Sciatic nerve (tissue), 2 donors: ENCODE measurements at places on chromosomes 6 and 20. TPM values are rescaled to one million over a fixed set of nuclear protein-coding genes. Genes with fewer than 3 reads are reported as not detected.

GDAP1L1 gene
- not detected for total RNA-seq

BAK1 gene
- 10.7 TPM for total RNA-seq

ECT2L gene
- total RNA-seq = 0.49 TPM

PLCB4 gene
- 23.4 TPM for total RNA-seq

GPLD1 gene
- total RNA-seq = 4.9 TPM

MOCS1 gene
- total RNA-seq = 37.3 TPM

HS3ST5 gene
- total RNA-seq = 1.9 TPM

LAMP5 gene
- 1.6 TPM for total RNA-seq

PRRT1 gene
- 6.1 TPM for total RNA-seq

HLA-G gene
- 1.2 TPM for total RNA-seq

GTSF1L gene
- not detected for total RNA-seq

OR2J1 gene
- total RNA-seq = not detected

FAXC gene
- total RNA-seq = 0.49 TPM

ZNF512B gene
- 13.6 TPM for total RNA-seq

ZNF334 gene
- total RNA-seq = 9.0 TPM

BMP2 gene
- 6.1 TPM for total RNA-seq

BPI gene
- 2.3 TPM for total RNA-seq

RRAGD gene
- total RNA-seq = 22.1 TPM

ATP5F1E gene
- total RNA-seq = 38.4 TPM

MAP3K5 gene
- total RNA-seq = 18.9 TPM

NHLRC1 gene
- total RNA-seq = 1.8 TPM

FANCE gene
- 6.4 TPM for total RNA-seq

PRSS16 gene
- 0.67 TPM for total RNA-seq

BPIFB2 gene
- not detected for total RNA-seq

TMEM151B gene
- not detected for total RNA-seq

DDO gene
- total RNA-seq = 1.3 TPM

NDRG3 gene
- 30.7 TPM for total RNA-seq

TBX18 gene
- total RNA-seq = 46.1 TPM

COL11A2 gene
- total RNA-seq = 5.6 TPM
